Right kidney (tissue), 9 donors: ENCODE measurements at places on chromosomes 2 and 18.

DNA sequence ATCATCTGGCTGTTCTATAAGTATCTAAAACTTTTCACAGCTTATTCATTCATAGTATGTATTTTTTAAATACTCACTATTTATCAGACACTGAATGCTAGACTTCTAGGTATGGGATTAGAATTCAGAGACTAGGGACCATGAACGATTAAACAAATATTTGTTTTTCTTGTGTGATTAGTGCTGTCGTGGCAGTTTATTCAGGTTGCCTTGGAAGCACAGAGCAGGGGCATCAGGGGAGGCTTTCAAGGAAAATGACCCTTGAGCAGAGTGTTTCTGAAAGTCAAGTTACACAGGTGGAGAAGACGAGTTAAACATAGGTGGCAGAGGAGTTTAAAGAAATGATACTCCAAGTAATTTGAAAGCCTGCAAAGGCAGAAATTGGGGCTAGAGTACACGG is 5.7 kb downstream of the SPOPL start:
- DNase-seq = no peak

GRCh38 chr2:232550354-232551249 is at the start of the genes EIF4E2 and TIGD1:
Gene EIF4E2, plus strand, starts transcription at chr2:232550689. Its CDS starts 36 bp downstream, at chr2:232550725.
Gene TIGD1, minus strand, starts transcription at chr2:232550557. Its CDS starts 675 bp downstream, at chr2:232549882.
- DNase-seq = peak; percentile 88

DNA sequence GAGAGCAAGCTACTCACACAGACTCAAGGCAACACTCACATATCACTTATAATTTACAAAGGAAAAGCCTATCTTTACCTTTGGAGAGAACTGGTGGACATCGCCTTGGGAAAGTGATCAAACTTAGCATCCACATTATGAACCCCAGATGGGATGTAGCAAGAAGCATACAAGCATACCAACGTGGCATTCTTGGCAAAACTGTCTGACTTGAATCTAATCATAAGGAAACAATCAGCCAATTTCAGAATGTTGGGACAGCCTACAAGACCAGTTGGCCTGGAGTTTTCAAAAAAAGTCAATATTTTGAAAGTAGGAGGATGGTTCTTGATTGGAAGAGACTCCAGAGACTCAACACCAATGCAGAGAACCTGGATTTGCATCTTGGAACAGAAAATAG is 79.1 kb upstream of the PMAIP1 start:
- DNase-seq = no peak

DNA sequence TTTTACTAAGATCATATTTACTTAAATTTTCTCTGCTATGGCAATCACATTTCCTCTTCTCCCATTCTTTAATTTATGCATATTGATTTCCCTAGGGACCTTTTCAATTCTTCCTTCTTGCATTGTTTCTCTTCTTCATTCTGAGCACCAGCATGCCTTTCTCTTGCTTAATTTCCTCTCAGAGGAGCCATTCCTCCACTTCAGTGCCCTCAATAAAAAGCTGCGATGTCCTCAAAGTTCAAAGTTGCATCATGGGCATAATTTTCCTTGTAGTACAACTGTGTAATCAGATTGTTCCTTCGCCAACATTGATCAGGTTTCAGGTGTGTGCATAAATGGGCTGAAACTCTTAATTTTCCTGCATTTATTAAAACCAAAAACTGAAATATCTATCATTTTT is 21.8 kb upstream of the CD226 start:
- DNase-seq = no peak

- no peak for DNase-seq
Observed at GRCh38 chr2:47269316-47270232, 114.5 kb upstream of the STPG4 start.
